GM12892 (cell line): ENCODE measurements at places on chromosomes 16 and 17.
A peak's percentile ranks its signal among the peaks of the same experiment; 100 is the strongest.

GRCh38 chr16:58421529-58421928 is 29.3 kb downstream of the GINS3 start:
- no peak for DNase-seq

- DNase-seq = no peak
Measured at GRCh38 chr16:14450846-14451245, 179.2 kb downstream of the PARN start.

DNA sequence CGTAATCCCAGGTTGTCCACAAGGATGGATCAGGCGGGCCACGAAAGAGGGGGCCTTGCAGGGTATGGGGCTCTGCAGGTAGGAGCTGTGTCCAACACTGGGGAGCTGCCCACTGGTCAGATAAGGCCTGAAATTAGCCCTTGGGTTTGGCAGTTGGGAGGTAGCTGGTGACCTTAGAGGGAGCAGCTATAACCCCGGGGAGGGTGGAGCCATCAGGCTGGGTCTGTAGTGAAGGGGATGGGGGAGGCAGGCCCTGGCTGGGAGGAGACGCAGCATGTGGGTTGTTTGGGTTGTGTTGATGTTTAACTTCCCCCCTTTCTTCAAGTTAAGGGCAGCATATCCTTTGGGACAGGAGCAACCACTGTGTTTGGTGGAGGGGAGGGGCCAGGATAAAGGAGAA is 5.9 kb downstream of the MLLT6 start:
- DNase-seq = no peak

DNA sequence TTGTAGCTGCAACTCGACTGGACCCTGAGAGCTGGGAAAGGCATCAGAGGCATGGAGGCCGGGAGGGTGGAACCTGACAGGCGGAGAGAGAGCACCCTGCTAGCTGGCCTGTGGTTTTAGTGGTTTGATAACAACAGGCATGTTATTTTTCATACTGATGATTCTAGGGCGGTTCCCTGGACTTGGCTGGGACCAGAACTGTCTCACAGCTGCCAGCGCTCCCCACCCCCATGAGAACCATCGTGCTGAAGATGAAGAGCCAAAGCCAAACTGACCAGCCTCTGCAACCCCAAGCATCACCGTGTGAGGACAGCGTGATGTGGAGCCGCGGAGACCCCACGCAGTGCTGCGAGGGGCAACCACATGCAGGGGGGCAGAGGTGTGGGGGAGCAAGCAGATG is 28.5 kb downstream of the MXRA7 start:
- no peak for DNase-seq

DNA sequence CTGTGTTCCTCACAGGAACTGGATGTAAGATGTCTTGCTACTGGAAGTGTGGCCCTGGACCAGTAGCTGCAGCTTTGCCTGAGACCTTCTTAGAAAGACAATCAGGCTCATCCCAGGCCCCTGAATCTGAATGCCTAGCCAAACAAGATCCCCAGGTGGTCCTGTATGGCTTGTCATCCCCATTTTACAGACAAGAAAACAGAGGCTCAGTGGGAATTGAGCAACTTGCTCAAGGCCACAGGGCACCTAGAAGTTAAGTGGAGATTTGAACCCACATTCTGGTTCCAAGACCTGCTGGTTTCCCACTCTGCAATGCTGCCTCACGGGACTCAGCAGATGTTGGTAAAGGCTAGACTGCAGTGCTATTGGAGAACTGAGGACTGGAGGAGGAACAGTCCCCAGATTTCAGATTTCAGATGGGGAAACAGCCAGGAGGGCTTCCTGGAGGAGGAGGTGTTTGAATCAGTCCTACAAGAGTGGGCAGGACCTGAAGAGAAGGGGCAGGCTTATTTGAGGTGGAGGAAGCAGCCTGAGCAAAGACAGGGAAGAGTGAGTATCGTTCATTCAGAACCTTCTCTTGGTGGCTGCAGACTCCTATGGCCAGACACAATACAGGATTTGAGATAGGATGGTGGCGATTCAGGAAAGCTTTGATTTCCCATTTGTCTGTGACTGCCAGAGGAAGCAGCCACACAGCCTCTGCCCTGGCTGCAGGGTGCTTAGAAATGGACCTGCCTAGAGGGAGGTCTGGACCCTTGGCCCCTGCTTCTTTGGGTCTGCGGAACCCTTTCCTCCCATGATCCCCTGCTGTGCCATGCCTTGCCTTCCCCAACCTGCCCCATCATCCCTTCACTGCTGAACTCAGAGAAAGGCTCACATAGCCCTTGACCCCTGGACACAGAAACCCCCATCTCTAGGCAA is 233.4 kb upstream of the NLRP1 start:
- DNase-seq = no peak

GRCh38 chr17:21039839-21040575 is 2.8 kb downstream of the USP22 start:
- DNase-seq = no peak

GRCh38 chr17:81393684-81394376 is 1.4 kb upstream of the BAHCC1 start:
- DNase-seq = peak; percentile 64

DNA sequence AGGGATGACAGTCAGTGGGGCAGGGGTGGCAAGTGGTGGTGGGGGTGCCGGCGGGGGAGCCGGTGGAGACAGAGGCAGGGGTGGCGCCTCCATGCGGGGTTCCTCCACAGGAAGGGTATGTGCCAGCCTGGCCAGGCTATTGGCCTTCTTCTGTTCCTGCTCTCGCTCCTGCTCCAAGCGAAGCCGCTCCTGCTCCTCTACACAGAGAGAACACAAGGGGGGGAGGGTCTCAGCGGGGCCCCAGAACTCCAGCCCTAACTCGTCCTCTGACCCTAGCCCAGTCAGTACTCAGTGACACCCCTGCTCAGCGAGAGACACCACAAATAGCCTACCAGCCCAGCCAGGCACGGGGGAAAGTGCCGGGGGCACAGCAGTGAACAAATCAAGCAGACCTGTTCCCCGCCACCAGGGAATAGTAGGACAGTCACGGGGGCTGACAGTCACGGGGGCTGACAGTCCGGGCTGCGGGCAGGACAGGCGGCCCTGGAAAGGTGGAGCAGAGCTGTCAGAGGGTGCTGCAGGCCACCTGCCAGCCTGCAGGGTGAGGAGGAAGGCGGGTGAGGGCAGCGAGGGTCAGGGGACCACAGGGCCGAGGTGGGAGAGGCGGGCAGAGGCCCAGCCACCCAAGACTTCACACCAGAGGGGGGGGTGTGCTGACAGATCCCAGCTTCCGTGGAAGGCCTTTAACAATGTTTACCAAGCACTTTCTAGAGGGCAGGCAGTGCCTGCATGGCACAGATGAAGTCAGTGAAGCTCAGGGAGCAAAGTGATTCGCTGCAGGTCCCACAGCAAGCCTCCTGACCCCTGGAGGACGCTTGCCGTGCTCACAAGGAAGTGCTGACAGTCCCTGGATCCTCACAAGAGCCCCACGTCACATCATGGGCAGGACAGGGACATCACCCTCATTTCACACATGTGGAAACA is 5.3 kb downstream of the MNT start:
- no peak for DNase-seq

DNA sequence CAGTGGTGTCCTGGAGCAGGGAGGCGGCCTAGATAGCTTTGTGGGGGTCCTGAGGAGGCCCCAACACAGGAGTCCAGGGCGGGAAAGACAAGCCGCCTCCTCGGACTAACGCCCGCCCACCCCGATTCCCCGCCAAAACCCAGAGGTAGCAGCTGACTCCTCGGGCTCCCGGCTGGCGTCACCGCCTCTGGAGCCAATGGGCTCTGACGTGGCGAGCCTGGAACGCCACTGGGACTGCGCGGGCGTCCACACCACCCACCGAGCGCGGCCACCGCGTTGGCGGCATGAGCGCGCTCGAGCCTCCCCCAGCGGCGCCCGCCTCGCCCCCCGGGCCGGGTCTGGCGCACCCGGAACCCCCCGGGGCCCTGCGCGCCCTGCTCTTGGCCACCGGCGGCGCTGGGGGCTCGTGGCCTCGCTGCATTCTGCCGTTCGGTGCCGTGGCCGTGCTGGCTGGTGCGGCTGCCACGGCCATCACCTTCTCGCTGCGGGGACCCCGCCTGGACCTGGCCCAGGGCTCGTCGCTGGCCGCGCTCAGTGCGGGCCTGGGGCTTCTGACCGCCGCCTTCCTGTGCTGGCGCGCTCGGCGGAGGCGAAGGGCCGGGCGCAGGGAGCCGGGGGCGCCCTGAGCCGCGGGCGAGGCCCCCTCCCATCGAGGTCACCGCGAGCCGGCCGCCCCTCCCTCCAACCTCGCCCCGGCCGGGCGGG is 3.4 kb upstream of the NTN3 start:
- no peak for DNase-seq

GRCh38 chr16:10834766-10835165 is 16.2 kb upstream of the TVP23A start:
- no peak for DNase-seq

DNA sequence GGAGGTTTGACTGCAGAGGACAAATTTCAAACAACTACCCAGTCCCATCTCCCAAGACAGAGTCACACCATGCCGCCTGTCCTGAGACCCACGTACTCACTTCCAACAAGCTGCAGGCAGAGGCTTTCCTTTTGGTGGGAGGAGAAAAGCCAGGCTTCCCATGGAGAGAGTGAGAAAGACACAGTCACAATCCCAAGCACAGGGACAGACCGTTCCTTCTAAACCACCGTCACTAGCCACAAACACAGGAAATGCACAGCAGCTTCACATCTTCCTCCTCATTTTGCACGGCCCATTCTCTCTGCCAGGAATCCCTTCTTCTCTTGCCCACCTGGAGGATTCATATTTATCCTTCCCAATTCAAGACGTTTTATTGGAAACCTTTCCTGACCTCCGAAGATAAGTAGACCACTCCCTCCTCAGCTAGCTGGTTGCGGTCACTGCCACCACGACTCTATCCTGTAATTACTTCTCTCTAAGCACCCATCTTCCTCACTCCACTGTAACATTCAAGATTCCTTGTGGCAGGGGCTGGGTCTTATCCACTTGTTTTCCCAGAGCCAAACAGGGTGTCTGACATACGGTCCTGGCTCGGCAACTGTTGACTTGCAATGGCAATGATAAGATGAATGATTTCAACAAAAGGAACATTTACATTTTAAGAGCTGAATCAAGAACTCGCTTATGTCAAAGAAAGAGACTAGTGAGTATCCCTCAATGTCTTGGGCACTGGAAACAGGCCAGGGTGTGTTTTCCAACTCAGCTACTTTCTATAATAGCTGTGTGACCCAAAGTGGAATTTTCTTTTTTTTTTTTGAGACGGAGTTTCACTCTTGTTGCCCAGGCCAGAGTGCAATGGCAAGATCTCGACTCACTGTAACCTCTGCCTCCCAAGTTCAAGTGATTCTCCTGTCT is 87.6 kb downstream of the XYLT1 start:
- DNase-seq = no peak

DNA sequence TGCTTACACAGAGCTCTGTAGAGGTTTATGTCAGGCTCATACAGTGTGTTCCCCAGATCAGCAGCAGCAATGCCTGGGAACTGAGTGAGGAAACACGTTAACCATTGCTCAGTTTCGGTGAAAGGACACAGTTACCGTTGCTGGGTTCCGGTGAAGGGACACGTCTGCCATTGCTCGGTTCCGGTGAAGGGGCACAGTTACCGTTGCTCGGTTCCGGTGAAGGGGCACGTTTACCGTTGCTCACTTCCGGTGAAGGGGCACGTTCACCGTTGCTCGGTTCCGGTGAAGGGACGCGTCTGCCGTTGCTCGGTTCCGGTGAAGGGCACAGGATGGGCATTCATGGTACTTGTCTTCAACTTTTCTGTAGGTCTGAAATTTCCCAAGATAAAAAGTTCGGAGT is 81.7 kb downstream of the MRM3 start:
- DNase-seq = no peak

DNA sequence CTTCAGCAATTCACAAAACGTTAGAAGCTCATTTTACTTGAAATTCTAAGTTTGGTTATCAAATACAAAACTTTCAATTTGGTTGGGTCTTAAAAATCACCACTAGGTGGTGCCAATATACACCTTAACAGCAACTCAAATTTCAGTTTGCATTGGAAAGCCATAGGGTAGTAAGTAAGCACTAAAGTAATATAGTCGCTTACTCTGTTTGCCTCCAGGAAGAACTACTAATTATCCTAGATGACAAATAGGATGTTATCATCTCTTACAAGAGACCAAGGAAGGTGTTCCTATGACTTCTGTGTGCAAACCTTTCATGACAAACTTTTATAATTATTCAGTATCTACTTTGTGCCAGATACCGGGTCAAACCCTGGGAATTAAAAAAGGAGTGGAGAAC is 93.3 kb downstream of the MYO1D start:
- DNase-seq = no peak

DNA sequence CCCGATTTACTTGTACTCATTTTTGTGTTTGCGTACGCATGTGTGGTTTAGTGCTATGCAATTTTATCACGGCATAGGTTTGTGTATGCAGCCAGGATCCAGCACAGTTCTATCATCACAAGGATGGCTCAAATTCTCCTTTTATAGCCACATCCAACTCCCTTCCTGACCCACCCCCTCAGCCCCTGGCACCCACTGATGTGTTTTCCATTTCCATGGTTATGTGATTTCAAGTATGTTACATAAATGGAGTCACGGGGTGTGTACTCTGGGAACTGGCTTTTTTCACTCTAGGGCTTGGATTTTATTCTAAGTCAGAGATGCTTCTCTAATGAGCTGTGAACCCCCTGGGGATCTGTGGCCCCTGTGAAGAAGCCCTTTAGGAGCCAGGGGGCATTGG is 16.8 kb downstream of the IL4R start:
- DNase-seq = no peak

GRCh38 chr17:73690676-73691075 is 46.4 kb upstream of the SDK2 start:
- DNase-seq = no peak

DNA sequence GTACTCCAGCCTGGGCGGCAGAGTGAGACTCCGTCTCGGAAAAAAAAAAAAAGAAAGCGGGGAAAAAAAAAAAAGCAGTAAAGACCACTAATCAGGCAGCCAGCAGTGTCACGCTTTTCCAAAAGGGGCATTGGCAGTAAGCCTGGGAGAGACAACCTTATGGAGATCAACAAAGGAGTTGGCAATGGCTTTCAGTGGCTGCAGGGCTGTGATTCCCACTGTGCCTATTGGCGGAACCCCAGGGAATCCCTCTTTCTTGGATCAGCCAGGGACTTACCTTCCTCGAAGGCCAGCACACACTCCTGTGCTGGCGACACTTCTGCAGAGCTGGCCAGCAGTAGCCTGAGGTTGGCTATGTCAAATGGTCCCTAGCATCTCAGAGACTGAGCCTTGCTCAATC is 43.2 kb upstream of the ZFHX3 start:
- no peak for DNase-seq

DNA sequence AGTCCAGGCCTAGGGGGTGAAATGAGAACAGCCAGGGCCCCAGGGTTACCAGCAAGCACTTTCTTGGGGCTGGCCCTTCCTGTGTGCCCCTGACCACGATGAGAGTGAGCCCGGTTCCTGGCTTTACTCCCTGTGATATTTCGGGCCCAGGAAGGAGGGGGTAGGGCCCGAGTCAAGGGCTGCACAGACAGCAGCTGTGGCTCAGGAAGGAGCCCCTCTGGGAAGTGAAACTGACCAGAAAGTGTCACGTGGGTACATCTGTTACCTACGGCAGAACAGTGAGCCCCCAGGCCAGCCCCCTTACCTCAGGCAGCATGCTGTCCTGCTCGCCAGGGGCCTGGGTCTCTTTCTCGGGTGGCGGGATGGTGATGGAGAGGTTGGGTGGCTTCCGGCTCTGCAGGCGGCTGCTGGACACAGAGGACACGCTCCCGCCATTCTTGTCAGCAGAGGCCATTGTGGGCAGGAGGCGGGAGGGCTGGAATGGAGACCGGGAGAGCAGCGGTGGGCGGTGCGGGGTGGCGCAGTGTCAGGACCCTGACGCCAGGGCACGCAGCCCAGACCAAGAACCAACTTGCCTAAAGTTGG is 13.8 kb downstream of the AANAT start:
- peak; percentile 83 for DNase-seq

- DNase-seq = peak; percentile 93
Measured at GRCh38 chr17:82030470-82031302, 792 bp upstream of the RAC3 start.

- DNase-seq = no peak
Measured at GRCh38 chr17:409308-409847, 56.8 kb upstream of the RPH3AL start.
